Neural crest cell (in vitro differentiated cells): ENCODE measurements at places on chromosomes 5 and 9. TPM values are rescaled to one million over a fixed set of nuclear protein-coding genes. Genes with fewer than 3 reads are reported as not detected.

Gene SPATA31D4
- not detected in 2 replicates for total RNA-seq

Gene GPR150
- 0.14 TPM in 1 of 2 replicates, not detected in the other for total RNA-seq

DNA sequence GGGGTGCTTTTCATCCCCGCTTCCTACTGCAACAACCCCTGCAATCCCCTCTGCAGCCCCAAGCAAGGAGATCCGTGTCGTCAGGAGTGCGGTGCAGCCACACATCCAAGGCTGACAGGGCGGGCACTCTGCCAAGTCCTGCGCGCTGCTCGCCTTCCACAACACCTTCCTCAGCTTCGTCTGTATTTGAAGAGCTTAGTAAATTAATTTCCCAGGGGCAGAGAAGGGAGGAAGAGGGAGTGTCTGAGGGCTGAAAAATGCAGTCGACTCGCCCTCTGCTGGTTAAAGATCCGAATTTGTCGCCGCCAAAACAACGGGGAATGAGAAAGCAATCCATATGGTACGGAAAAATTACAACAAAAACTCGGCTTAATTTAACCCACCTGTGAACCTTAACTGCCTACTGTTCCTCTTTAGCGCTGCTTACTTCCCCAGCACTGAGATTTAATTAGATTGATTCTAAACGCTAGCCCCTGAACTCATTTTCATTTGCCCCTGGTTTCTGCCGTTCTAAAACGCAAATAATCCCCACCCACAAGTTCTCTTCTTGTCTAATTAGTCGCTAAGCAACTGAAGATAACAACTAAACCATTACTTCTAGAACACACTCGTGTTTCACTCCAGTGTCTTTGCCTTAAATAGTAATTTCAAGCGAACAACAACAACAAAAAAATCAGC is 10.9 kb upstream of the PCDHB1 start:
- H3K4me3 ChIP-seq = no peak overlapping the region
- peaks cover 25% of the 10 kb centered on the region for H3K27me3 ChIP-seq
- no peaks in the 10 kb centered on the region for H3K36me3 ChIP-seq
- no peak overlapping the region for H3K27ac ChIP-seq
- H3K4me1 ChIP-seq = no peaks in the 10 kb centered on the region
- peak; percentile 61 for DNase-seq

GRCh38 chr9:126219648-126220063 is 107.0 kb upstream of the MVB12B start:
- no peak overlapping the region for H3K27ac ChIP-seq
- no peaks in the 10 kb centered on the region for H3K4me1 ChIP-seq
- no peak for DNase-seq
- H3K36me3 ChIP-seq = no peaks in the 10 kb centered on the region

DNA sequence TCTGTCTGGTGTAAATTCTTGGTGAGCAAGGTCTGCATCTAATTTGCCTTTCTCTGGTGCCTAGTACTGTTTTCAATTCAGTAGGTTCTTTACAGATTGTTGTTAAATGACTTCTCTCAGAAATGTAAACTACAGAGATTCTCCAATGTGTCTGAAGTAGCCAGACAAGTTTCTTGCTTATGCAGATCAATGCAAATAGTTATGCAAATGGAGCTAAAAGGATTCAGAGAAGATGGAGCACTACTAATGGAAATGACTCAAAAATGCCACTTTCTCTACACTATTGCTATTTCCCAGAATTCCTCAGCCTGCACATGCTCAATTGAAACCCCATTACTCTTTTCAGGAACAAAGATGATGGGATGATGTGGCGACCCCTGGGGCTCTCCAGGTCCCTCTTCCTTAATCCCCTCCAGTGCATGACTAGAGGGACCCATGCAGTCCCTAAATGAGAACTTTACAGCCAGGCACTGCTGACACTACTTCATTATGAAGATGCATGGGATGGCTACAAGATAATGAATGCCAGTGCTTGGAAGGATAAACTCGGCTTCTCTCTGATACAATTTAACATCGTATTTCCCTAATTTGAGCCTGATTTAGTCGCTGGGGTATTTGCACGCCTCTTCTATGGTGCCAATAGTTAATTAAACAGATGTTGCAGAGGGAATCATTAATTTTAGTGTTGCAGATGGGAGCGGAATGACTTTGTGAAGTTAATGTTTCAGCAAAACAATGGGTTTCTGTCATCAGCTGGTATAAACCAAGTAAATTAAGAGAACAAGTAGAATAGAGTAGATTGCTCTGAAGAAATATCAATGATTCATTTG is 753.2 kb downstream of the TLR4 start:
- H3K27me3 ChIP-seq = no peaks in the 10 kb centered on the region
- H3K27ac ChIP-seq = no peak overlapping the region
- H3K4me3 ChIP-seq = no peak overlapping the region
- DNase-seq = no peak
- H3K4me1 ChIP-seq = no peaks in the 10 kb centered on the region

- no peak overlapping the region for H3K4me3 ChIP-seq
- no peaks in the 10 kb centered on the region for H3K36me3 ChIP-seq
- no peak overlapping the region for H3K27ac ChIP-seq
- H3K4me1 ChIP-seq = peaks cover 10% of the 10 kb centered on the region
Observed at GRCh38 chr9:98940276-98940675, 3.4 kb upstream of the COL15A1 start.
